ENCODE measurements at places on chromosomes 16 and 17. TPM values are rescaled to one million over a fixed set of nuclear protein-coding genes. Genes with fewer than 3 reads are reported as not detected.

The ITFG1 gene
- total RNA-seq = 71.3 TPM

The USH1G gene
- not detected for total RNA-seq

The CX3CL1 gene
- 11.7 TPM for total RNA-seq

The SLC2A4 gene
- 146 TPM for total RNA-seq

The PLA2G10 gene
- not detected for total RNA-seq

DNA sequence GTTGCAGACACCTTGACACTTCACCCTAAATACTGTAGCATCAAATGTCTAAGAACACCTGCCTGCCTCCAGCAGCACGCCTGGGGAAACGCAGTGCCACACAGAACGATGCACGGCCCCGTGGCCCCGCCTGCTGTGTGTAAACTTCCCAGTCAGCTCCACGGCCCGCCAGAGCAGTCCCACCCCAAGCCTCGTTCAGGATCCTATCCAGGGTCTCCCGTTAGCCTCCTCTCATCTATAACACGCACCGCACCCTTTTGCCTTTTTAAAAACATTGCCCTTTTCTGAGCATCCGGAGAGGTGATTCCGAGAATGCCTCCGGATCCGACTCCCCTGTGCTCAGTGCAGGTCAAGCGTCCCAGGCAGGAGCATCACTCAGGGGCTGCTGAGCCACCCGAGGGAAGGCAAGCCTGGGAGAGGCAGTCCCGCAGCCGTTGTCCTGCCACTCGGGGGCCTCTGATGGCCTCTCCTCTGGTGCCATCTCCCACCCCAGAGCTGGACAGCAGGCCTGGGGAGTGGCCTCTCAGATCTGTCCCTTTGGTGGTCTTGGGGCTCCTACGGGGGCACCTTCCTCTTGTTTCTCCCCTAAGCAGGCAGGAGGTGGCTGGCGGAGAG is 37.9 kb upstream of the SLC38A10 start:
- DNase-seq = no peak

DNA sequence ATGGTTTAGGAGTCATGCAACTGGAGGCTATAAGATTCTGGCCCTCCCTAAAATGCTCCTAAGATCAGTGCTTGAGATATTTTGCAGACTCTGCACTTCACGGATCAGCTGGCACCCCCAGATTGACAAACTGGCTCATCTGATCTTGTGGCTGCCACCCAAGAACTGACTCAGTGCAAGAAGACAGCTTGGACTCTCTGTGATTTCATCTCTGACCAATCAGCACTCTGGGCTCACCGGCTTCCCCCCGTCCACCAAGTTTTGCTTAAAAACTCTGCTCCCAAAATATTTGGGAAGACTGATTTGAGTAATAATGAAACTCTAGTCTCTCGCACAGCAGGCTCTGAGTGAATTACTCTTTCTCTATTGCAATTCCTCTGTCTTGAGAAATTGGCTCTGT is 26.3 kb upstream of the CCL2 start:
- no peak for DNase-seq

DNA sequence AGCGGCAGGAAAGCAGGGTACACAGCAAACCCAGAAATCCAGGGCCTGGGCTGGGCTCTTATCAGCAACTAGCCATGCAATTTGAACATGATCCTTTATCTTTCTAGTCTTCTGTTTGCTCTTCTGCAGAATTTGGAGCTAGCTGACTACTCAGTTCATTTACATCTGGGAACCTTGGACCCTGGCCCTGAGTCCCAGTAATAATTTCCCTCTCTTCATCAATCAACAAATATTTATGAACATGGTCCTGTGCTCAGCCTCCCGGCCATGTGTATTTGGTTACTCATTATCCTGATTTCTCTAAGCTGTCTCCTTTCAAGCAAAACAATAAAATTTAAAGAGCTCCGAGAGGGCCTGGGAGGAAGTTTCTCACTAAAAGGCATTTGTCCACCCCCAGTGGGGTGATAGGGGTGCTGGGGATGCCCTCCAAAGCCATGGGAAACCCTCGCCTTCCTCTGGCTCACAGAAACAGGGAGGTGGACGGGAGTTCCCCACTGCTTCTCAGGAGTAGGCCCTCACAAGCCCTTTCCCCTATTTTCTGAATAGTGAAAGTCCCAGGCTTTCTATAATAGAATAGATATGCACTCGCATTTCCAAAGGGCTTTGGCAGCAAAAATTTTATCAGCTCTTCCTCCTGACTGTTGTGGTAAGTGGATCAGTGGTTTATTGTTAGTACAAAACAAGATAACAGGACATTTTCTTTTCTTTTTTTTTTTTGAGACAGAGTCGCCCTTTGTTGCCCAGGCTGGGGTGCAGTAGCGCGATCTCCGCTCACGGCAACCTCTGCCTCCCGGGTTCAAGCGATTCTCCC is 6.9 kb upstream of the WDR59 start:
- no peak for DNase-seq

DNA sequence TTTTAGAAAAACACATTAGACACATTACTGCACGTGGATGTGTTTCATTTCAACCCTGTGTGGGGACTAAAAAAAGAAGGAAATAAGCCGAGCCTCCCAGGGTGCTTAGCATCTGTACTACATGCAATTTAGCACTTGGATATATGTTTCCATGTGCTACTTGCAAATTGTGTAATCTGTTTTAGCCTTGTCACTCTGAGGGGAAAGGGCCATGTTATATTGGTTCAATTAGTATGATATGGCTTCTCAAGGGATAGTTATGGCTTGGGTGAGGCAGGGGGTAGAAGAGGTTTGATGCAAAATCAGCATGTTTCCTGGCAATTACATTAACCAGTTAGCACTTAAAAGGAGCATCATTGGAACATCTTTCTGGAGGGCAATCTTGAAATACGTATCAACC is 353.5 kb upstream of the GOT2 start:
- DNase-seq = no peak

DNA sequence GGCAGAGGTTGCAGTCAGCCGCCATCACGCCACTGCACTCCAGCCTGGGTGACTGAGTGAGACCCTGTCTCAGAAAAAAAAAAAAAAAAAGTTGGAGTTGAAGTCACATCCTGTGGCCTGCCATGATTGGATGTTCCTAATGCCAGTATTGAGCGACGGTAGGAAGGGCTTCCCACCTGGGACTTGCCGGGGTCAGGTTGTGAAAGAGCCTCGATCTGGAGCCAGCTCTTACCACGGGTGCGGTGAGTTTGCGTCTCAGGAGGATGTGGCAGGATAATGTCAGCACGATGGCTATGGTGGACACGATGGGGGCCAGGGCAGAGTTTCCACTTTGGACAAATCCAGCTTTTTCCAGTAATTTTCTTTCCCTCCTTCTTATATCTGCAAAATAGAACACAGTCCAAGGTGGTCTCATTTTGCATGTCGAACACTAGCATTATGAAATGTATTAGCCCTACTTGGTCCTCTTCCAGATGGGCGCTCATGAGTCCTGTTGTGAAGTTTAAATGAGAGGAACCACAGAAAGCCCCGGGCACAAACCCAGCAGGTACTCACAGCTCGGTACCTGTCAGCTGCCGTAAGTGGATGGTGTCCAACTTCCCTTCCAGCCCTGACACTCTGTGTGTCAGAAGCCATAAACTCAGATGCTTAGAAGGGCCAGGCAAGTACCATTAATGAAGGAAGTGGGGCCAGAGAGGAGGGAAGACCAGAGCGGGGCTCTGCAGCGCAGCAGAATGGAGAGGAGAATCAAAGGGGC is 22.2 kb downstream of the ABCC12 start:
- DNase-seq = no peak

GRCh38 chr17:18280249-18280648 is 19.8 kb downstream of the MIEF2 start:
- no peak for DNase-seq

DNA sequence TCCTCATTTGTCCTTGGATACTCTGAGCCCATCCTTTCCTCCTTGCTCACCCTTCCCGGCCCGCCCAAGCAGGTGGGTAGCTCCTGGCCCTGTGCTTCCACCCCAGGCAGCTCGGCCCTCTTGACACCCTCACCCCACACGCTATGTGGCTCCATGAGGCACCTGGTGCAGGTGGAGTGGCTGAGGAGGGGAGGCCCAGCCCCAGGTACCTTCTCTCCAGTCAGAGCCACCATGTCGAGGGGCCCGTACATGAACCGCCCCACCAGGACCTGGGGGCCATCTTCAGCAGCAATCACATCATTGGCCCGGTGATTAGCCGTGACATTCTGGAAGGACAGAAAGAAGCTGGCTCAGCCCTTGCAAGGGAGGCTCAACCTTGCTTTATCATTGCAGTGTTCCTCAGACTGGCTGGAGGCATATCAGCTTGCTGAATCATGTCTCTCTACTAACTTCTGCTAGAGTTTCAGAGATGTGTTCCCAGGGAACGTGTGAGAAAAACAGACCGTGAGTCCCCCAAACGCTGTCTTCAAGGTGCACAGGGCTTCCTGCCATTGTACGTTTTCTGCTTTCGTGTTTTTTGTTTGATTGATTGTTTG is 20.3 kb downstream of the PIMREG start:
- no peak for DNase-seq

DNA sequence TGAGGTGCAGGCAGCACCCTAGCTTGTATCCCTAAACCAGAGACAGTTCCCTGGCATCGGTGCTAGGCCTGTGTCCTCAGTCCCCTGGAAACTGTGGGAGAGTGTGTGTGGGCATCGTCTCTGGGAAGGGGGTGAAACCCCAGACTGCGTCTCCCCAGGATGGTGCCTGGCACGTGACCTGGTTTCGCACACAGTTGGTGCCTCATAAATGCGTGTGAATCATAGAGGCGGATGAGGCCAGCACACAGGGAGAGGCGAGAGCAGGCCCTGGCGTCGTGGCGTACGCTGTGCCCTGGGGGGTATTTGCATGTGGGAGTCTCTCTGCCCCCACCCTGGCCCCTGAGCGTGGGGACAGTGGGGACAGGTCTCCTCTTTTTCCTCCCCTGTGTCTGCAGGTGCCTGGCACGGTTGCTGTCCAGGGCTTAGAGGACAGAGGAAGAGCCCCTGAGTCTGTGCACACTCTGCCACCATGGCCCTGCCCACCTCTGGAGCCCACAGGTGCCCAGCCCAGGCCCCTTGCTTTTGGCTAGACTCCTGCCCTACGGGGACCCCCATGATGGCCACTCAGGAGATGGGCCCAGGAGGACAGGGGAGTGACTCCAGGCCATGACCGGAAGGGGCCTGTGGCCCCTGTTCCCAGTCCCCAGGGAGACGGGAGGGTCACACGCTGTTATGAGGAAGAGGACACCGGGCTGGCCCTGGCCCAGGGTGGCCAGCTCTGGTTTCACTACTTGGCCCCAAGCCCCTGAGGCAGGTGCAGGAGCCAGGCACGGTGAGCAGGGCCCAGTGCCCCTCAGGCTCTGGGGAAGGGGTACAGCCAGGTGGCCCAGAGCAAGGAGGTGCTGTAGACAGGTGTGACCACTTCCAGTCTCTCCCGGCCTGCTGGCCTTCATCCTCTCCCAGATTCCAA is 1.3 kb upstream of the FSCN2 start:
- no peak for DNase-seq

DNA sequence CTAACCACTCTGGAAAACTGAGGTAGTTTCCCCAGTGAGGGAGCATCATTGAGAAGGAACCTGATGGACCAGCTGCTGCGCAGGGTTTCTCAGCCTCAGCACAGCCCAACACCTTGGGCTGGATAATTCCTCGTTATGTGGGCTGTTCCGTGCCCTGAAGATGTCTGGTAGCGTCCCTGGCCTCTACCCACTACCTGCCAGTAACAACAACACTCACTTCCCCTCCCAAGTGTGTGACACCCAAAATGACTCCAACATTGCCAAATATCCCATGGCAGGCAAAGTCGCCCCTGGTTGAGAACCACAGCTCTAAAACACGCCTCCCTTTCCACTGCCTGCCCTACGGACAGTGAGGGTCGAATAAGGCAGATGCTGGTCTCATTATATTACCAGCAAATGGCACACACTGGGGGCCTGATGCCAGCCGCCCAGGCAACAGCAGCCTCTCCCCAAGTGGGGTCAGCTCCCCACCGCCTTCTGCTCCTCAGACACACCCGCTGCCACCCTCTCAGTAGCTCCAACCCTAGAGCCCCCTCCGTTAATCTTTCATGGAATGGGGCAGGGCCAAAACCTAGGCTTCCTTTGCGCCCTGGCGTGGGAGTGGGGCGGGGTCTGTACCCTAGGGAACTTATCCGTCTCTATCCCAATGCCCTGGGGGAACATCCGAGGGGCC is 1.0 kb downstream of the RHBDF2 start:
- no peak for DNase-seq

GRCh38 chr17:41799366-41799765 is 12.4 kb downstream of the P3H4 start:
- DNase-seq = no peak

DNA sequence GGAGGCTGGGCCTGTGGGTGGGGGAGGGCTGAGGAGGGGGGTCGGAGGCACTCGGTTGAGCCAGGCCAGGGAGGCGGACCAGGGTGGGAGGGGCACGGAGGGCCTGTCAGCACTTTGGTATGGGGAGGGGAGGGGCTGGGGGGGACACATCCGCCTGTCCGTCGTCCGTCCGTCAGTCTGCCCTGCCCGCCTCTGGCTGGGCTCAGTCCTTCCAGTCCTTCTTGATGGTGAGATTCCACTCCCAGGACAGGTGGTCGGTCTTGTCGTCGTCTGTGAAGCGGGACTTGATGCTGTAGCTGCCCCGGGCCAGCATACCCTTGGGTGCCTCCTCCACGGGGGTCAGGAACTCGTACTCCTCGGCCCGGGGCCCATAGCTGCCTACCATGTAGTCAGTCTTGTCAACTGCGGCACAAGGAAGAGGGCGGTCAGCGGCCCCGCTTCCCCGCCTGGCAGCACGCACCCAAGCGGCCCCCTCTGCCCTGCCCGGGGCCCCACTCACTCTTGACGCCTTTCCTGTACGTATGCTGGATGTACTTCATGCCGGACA is 2.4 kb downstream of the ARHGDIA start:
- no peak for DNase-seq

- DNase-seq = no peak
These were observed 87.1 kb downstream of the KCNJ12 start for GRCh38 chr17:21463204-21463661.

- no peak for DNase-seq
These were observed 70.4 kb downstream of the METRNL start for GRCh38 chr17:83149761-83150251.

DNA sequence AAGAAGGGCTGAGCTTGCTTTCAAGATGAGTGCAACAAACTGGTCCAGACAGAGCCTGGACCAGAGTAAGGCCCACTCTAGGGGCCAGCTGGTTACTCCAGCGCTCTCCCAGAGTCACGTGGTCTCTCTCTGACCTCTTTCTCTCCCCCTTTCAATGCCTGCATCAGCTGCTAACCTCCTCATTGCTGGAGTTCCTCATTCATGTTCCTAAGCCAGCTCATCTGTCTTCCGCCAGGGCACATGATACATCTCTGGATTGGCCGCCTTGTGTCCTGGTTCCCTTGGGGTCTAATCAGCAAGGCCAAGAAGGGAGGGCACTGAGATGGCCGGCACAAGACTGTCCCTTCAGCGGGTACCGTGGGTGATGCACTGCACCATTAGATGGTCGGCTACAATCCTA is 26.9 kb upstream of the ZFP90 start:
- no peak for DNase-seq
